Stimulated activated naive CD8-positive, alpha-beta T cell treated with anti-CD3 and anti-CD28 coated beads, Interleukin-15, Interleukin-2, amounts not matched to agents 100 U/mL and 50 U/mL, for 24 hours (primary cell): ENCODE measurements at places on chromosomes 3 and 15.

GRCh38 chr3:125125821-125126245 lies 70.0 kb upstream of the HEG1 start:
- peak; percentile 46 for DNase-seq

GRCh38 chr15:73754461-73754860 lies 1.3 kb upstream of the INSYN1 start:
- no peak for DNase-seq

DNA sequence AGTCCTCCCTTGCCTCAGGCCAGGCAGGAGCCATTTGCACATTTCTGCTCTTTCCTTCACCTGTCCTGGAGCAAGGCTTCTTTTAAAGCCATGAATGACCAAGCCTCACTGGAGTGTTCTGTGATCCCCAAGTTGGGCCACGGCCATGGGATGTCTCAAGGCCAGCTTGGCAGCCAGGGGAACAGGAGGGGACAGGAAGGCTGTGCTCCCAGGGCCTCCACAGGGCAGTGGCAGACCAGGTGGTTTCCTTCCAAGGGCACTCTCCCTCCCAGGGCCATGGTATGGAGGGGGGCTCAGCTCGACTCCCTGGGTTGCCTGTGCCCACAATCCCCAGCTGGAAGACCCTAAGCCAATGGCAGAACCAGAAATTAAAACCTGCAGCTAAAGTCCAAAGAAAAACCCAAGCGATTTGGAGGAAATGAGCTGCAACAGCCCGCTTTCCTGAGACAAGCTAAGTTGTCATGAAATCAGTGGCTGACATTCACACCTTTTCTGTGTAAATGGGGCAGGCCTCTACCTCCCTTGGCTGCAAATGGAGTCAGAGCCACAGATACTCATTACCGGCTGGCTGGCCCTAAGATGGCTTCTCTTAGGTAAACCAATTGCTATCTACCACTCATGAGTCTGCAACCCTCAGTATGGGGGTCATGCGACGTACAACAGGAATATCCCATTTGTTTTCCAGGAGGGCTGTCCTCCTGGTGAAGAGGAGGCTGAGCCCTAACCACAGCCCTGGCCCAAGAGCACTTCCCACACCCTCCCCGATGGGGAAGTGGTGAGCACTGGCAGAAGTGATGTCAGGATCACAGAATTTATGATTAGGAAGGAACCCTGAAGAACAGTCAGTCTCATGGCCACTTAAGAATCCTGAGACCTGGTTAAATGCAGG lies 83.3 kb downstream of the SNRK start:
- DNase-seq = no peak

- DNase-seq = peak; percentile 17
Measured at GRCh38 chr3:119700269-119700919, 2.4 kb upstream of the CFAP91 start.

GRCh38 chr15:74345051-74345450 lies 22.4 kb downstream of the CYP11A1 start:
- peak; percentile 57 for DNase-seq

- no peak for DNase-seq
Measured at GRCh38 chr3:160398820-160399124, 253 bp downstream of the IFT80 start.

- DNase-seq = no peak
Measured at GRCh38 chr3:61563313-61564271, 2.2 kb downstream of the PTPRG start.

- DNase-seq = peak; percentile 25
Measured at GRCh38 chr15:66698318-66698961, 3.6 kb upstream of the SMAD6 start.

DNA sequence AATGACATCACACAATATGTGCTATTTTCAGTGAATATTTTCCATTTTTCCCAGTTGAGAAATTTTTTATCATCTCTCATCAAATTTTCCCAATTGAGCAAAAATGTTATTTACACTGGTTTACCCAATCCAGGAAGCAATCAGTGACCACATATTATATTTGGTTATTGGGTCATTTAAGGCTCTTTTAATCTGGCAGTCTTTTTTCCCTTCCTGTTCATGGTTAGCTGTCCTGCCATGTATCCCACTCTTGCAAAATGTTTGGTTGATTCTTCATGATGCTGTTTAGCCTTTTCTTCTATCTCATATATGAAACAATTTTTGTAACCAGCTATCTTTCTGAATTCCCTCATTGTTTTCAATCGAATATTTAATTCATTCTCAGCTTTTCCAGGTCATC lies 626.0 kb downstream of the RBMS3 start:
- no peak for DNase-seq

- no peak for DNase-seq
Measured at GRCh38 chr3:12593473-12593872, 36.6 kb downstream of the MKRN2 start.

GRCh38 chr15:58762731-58763130 lies 8.4 kb upstream of the MINDY2 start:
- DNase-seq = no peak
